ENCODE measurements at places on chromosomes 6 and 20. TPM values are rescaled to one million over a fixed set of nuclear protein-coding genes. Genes with fewer than 3 reads are reported as not detected.
A peak's percentile ranks its signal among the peaks of the same experiment; 100 is the strongest.

- DNase-seq: no peak
These were observed 469.3 kb downstream of the CDH26 start for GRCh38 chr20:60427516-60427915.

SLC52A3 gene
- polyA plus RNA-seq: 2.8 TPM

PMEPA1 gene
- polyA plus RNA-seq: 20.4 TPM

DEFB124 gene
- 0.52 TPM for polyA plus RNA-seq

DNA sequence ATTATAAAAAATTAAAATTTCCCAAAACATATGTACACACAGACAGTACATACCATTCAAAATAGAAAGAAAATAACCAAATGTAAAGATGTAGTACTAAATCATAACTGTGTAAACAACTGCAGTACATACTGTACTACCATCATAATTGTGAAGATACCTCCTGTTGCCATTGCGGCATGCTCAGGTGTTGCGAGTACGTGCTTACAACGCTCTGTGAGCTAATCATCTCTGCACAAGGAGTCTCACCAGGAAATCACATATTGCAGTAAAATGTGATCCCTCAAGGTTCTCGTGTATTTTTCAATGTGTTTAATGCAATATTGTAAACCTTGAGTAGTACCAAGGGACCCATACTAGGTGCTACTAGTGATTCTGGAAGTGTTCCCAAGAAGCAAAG is 22.9 kb downstream of the ASIP start:
- no peak for DNase-seq

DNA sequence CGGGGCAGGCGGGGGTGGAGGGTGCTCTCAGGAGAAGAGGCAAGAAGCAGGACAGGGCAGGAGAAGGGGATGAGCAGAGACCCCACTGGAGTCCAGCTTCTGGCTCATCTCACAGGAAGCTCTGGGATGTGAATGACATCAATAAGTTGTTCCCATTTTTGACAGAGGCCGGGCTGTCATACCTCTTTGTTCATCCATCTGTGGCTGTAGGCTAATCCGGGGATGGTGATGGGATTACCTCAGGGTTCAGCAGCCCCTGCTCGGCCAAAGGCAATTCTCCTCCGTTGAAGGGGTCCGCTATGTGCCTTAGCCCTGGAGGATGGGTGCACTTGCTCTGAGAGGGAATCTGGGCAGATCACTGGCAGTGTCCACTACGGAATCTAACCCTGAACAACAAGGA is 3.3 kb upstream of the TMC2 start:
- no peak for DNase-seq

- DNase-seq: no peak
These were observed 636.3 kb downstream of the UTRN start for GRCh38 chr6:144921206-144921975.

DNA sequence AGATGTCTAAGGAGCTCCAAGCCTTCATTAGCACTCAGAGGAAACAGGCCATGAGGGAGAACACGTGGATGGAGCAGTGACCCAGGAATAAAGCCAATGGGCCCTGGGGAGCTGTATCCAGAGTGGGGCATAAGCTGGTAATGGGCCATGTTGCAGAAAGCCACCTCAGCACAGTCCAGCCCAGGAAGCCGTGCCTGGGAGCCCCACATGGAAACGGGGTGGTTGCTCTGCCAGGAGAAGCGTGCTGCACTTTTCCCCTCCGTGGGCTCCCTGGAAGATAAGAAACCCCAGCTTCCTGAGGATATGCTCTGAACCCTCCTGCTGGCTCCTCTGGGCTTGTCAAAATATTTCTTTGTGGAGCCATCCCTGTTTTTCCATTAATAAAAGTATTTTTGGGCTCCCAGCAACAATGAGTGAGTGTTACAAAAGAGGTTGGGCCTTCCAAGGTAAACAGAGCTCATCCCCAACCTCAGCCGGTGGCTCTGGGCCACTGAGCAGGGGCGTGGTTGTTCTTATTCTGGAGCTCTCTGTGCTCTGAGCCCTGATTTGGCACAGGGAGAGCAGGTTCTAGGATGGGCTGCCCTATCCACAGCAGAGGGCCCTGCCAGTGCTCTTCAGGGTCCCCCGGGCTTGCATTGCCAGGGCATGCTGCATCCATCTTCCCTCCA is 31.2 kb upstream of the NFATC2 start:
- no peak for DNase-seq

- DNase-seq: no peak
These were observed 76.8 kb upstream of the PIM1 start for GRCh38 chr6:37092923-37093727.

MYLK4 gene
- 0.42 TPM for polyA plus RNA-seq

LKAAEAR1 gene
- polyA plus RNA-seq: 0.48 TPM

- DNase-seq: no peak
These were observed 432.6 kb downstream of the MMUT start for GRCh38 chr6:49030251-49031020.

GRCh38 chr6:38644951-38645350 is 5.2 kb upstream of the BTBD9 start:
- no peak for DNase-seq

DNA sequence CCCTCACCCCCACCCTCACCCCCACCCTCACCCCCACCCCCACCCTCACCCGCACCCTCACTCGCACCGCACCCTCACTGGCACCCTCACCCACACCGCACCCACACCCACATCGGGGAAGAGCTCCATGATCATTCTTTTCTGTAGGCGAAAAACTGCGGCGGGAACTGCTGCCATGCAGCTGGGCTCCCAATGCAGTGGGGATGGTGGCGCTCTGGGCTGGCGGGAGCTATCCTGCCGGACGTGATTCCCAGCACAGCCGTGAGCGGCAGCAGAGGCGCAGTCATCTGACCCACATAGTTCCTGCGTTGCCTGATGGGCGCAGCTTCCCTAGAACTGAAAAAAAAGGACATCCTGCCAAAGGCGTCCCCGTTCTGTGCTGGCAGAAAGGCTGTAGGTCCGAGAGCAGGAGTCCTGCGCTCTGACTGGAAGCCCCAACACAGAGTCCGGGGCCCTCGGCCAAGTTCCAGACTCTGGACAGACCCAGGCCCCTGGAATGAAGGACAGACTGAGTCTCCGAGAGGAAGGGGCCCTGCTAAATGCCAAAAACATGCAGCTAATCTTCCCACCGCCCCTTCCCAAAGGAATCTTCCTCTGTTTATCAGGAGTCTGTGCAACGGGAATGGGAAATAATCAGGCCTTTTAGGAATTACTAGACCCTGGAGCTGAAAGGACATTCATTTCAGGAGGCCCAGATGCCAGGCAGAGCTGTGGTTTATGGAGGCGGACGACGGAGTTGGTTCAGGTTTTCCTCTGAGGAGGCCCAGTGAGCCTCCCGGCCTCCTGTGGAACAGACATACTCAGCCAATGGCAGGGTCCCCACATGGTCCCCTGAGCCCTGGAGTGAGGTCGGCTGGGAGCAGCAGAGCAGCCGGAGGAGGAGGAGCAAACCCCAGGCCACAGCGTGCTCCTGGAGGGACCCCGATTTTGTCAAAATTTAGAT is 14.1 kb upstream of the TCFL5 start:
- no peak for DNase-seq

DNA sequence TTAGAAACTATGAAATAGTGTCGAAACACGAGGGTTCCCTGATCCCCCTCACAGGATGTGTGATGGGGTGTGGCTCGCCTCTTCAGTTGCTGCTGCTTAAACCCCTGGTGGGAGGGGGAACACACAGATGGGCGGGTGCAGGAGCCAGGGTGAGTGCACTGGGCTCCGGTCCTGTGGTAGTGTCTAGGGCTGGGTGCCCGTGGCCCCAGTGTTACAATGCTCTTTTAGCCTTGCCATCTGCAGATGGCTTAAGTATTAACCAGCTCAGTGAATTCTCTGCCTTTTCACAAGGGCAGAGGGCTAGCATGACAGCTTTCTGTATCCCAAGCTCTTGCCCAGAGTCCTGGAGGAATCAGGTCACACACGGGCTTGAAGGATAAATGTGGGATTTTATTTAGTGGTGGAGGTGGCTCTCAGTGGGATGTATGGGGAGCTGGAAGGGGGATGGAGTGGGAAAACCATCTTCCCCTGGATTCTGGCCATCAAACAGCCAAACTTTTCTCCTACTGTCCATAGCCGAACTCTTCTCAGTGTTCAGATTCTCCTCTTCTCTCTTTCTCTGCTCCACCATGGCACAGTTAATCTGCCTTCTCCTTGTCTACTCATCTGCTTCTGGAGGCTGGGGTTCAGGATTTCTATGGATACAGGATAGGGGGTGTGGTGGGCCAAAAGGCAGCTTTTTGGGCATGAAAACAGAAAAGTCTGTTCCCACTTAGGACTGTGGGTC is 659.0 kb downstream of the EPM2A start:
- no peak for DNase-seq

TXNDC5 gene
- polyA plus RNA-seq: 76.5 TPM

DNA sequence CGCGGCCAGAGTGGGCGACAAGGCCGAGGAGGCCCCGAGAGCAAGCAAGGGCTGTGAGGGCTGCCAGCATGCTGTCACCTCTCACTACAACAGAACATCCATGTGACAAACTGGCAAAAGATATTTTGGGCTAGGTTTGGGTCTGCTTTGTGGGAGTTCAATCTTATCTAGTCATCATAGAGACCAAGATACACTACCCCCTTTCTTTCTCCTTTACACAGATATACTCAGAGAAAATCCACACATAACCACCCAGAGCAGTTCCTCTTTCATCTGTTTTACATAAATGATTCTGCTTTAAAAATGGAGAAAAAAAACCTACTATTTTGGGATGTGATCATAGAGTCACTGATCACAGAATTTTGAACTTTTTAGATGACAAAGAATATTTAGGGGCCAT is 16.8 kb downstream of the SOX4 start:
- no peak for DNase-seq

REV3L gene
- 33.8 TPM for polyA plus RNA-seq

DNA sequence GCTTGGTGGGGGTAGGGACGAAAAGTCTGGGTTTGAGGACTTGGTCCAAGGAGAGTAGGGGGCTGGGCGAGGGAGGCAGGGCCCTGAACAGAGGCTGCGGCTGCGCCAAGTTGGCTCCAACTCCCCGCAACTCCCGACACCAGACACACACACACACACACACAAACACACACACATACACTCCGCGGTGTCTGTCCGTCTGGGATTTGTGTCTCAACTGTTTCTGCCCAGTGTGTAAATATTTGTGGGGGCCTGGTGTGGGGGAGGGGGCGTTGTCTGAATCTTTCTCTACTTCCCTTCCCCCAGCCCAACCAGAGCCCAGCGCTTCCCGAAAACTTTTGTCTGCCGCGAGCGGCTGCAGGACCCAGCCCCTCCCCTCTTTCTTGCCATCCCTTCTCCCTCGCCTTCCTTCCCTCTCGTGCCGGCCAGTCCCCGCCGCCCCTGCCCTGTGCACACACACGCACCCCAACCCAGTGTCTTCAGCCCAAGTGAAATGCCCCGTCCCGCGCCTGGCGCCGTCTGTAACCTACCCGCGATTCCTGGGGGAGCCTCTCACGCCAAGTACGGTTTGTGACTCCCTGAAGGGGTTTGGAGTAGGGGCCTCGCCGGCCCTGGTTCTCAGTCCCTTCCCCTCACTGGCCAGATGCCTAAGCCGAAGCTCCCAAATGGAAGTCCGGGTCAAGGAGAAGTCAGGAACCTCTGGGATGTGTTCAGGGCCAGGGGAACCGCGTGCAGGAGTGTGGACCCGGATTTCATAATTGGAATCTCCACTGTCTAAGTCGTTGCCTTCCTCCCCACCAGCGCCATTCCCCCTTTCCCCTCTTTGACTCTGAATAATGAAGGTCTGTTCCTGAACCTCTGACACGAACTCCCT is 904 bp downstream of the MDFI start:
- DNase-seq: peak; percentile 76

CYP39A1 gene
- polyA plus RNA-seq: 4.3 TPM

- no peak for DNase-seq
These were observed 522.0 kb upstream of the GJE1 start for GRCh38 chr6:141610741-141611140.

GRCh38 chr6:138517635-138518034 is 18.3 kb upstream of the NHSL1 start:
- DNase-seq: no peak

DNA sequence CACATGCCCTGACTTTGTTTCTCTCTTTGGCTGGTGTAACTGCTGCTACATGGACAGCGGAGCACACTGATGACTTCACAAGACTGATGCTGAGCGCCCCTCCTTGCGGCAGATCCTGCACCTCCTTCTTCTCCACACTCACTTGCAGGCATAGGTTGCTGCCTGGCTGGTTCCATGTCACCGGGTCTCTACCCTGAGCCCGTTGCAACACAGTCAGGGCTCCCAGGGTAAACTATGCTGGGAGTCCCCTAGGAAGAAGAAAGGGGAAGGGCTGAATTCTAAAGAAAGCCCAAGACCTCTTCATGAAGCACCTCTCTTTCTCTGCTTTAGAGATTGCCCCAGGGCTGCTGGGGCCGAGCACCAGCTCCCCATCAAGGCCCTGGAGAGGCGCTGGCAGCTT is 83.3 kb upstream of the DUSP22 start:
- DNase-seq: no peak

GRCh38 chr6:158059108-158059507 is 77.4 kb downstream of the SYNJ2 start:
- no peak for DNase-seq

- DNase-seq: no peak
These were observed 33.1 kb downstream of the MYLIP start for GRCh38 chr6:16162003-16162402.

CCN6 gene
- not detected for polyA plus RNA-seq

MCHR2 gene
- polyA plus RNA-seq: not detected

All from urinary bladder (tissue), 4 donors.